SK-MEL-5 (cell line): ENCODE measurements at places on chromosomes 12 and 14. TPM values are rescaled to one million over a fixed set of nuclear protein-coding genes. Genes with fewer than 3 reads are reported as not detected.
A peak's percentile ranks its signal among the peaks of the same experiment; 100 is the strongest.

DNA sequence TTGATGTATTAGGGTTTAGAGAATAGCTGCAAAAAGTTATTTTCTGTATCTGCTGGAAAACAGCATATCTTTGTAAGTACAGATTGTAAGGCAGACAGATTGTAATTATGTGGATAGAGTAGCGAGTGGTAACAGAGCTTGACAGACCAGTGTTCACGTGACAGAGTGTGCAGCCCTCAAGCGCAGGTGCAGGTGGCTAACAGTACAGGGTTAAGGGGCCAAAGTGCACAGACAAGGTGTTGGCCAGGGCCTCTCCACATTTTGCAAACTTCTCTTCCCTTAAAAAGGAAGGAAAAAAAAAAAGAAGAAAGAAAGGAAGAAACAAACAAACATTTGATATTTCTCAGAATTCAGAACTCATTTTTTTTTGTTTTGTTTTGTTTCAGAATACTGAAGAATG is 25.2 kb upstream of the KLHL42 start:
- DNase-seq, result no peak

- peak; percentile 72 for DNase-seq
Measured at GRCh38 chr12:46983959-46984841, 95.2 kb upstream of the PCED1B start.

- DNase-seq, result peak; percentile 35
Measured at GRCh38 chr12:98418357-98419075, 96.9 kb upstream of the TMPO start.

DNA sequence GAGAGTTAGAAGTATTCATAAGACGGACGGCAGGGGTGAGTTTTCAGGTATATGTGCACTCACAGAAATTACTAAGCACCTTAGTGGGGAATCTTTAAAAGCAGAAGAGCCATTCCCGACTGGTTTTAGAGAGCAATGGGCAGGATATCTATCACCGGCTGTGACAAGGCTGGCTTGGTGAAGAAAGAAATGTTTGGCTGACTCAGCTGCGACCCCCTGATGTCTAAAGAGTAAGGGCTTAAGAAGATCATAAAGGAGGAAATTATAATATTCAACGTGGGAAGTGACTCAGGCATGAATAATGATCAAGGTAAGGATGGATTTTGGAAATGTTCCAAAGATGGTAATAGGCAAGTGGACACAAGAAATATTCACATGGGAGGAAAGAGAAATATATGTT is 407.6 kb downstream of the TMEM132D start:
- DNase-seq, result no peak

DNA sequence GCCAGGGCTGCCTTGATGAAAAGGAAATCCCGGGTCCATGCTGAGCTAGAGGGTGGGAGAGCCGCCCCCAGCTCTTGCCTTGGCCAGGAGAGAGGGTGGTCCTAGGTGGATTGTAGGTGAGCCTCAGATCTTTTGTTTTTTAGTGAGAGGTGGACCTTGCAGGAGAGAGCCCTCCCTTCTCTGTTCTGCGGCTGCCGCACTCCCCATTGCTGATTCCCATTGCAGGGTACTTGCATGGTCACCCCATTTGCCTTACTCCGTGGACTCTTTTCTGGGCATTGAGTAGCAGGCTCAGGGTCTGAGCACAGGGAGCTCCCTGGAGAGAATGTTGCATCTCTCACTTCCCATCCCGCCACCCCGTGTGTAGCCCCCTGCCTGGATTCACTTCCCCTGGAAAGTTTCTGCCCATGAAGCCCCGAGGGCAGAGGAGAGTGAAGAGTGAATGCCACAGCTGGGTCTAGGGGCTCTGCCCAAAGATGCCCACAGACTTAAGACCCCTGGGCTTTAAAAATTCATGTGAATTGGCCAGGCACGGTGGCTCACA is 10.2 kb downstream of the VASH1 start:
- no peak for DNase-seq

DNA sequence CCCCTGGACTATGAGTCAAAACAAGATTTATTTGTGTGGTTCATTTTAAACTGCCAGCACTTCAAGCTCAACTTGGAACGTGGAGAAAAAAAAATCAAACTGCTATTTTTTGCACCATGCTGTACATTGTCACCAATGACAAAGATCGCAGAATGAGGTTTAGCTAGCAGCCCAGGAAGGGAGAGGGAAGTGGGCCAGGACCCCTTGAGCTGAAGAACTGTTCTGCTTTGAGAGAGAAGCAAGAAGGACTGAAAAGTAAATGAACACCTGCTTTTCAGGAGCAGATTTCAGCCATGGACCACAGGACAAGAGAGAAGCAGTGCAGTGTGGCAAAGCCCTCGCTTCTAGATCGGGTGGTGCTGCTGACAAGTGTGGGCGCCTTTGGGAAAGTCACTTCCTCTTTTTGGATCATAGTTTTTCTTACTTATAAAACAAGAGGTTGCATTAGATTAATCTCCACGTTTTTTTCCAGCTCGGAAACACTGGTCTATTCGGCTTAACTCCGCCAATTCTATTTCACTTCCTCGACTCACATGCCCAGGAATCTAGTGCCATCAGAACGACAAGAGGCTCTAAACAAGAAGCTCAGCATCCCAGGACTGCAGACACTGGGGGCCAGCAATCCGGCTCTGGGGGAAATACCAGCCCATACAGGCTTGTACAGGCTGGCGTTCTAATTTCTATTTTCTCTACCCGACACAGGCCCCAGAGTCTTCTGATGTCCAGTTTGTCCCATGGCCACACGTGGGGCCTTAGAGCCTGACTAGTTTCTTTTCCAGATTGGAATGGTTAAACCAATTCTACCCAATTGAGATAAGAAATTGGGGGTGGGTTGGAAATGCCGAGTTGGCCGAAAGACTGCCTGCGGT is 129.9 kb downstream of the CRACR2A start:
- no peak for DNase-seq

DNA sequence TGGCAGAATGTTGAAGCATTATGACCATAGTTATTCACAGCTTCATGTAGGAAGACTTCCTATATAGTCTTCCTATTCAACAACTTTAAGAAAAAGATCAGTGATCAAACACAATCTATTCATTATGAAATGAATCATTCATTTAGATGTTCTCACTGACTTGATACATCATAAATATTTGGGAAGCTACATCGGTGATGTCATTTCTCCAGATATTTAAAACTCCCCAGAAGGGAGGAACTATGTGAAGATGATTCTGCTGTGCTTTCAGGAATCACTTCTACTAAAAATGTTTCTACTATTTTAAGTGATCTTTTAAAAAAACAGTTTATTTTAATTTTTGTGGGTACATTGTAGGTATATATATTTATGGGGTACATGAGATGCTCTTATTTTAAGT is 316.4 kb downstream of the BCAT1 start:
- DNase-seq, result no peak

GRCh38 chr12:65051218-65051617 is 69.9 kb downstream of the WIF1 start:
- no peak for DNase-seq

DNA sequence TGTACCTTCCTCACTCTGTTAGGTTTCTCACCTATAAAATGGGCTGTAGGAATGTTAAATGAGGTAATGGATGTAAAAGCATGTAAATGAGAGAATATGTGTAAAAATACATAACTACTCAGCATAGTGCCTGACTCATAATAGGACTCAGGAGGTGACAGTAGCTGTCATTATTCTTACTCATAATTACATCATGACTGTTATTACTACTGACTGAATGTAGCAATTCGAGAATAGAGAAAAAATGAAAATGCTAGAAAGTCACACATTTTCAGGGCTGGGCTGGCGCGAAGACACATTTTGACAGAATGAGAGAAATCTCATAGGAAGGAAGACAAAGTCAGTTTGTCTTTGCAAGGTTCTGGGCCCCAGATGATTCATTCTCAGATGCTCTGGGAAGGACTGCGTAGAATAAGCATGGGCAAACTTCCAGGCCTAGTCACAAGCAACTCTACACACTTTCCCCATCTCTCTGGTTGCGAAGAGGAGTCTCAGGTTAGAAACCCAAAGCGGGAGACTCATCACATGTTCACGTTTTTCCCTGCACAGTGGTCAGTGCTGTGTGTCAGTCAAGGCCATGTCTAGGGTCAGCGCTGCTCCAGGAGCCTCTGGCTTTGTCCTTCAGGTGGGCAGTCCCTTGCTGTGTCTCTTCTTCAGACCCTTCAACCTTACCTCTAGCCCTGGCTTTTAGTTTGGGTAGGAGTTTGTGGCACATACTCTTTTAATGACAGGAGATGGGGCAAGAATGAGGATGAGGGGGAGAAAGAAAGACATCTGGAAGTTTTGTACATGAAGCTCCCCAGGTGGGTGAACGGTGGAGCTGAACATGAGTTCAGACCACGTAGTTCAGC is 8.4 kb downstream of the GPRC5A start:
- DNase-seq, result peak; percentile 98

The GDF3 gene
- total RNA-seq, result not detected in 2 replicates

The SERPINA3 gene
- 195 and 196 TPM in 2 replicates for total RNA-seq

The ETNK1 gene
- 54.8 and 73.6 TPM in 2 replicates for total RNA-seq

The DCN gene
- total RNA-seq, result 30.7 and 40.0 TPM in 2 replicates

The OAS3 gene
- total RNA-seq, result 6.6 and 8.8 TPM in 2 replicates

The PYGL gene
- 199 and 203 TPM in 2 replicates for total RNA-seq
